ENCODE measurements at places on chromosomes 16 and 17. TPM values are rescaled to one million over a fixed set of nuclear protein-coding genes. Genes with fewer than 3 reads are reported as not detected.
A peak's percentile ranks its signal among the peaks of the same experiment; 100 is the strongest.

The MYOCD gene
- total RNA-seq = not detected

DNA sequence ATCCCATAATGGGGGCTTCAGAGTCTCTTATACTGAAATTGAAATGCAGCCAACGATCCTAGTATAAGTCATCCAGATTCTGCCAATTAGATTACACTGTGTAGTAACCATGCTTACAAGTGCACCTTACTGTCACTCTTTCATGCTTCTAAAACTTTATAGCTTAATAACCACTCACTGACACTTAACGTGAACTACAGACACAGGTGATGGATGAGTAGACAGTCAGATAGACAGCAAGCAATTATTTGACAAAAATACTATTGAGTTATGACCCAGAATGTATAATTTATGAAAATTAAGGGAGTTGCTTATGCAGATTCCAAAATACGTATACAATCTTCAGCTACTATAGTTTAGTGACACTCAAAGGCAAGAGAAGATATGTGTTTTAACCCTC is 6.3 kb downstream of the CDH8 start:
- H3K36me3 ChIP-seq = no peaks in the 10 kb centered on the region
- H3K4me1 ChIP-seq = no peaks in the 10 kb centered on the region
- H3K27ac ChIP-seq = no peak overlapping the region
- H3K27me3 ChIP-seq = no peaks in the 10 kb centered on the region
- H3K4me3 ChIP-seq = no peak overlapping the region

The CIBAR2 gene
- total RNA-seq = not detected

DNA sequence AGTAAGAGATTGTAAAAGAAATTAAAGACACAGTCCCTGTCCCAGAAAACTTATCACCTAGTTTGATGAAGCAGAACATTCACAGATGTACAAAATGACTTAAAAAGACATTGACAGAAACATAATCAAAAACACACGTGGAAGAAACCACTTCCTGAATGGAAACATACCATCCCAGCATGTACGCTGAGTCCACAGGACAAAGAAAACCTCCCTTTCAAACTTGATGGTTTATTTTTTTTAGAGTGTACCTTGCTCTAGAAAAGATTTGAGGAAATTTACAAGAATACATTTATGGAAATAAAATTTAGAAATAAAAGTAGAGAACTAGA is 140.9 kb downstream of the PMP22 start:
- no peaks in the 10 kb centered on the region for H3K36me3 ChIP-seq
- no peak overlapping the region for H3K27ac ChIP-seq
- no peak overlapping the region for H3K4me3 ChIP-seq
- no peaks in the 10 kb centered on the region for H3K4me1 ChIP-seq

DNA sequence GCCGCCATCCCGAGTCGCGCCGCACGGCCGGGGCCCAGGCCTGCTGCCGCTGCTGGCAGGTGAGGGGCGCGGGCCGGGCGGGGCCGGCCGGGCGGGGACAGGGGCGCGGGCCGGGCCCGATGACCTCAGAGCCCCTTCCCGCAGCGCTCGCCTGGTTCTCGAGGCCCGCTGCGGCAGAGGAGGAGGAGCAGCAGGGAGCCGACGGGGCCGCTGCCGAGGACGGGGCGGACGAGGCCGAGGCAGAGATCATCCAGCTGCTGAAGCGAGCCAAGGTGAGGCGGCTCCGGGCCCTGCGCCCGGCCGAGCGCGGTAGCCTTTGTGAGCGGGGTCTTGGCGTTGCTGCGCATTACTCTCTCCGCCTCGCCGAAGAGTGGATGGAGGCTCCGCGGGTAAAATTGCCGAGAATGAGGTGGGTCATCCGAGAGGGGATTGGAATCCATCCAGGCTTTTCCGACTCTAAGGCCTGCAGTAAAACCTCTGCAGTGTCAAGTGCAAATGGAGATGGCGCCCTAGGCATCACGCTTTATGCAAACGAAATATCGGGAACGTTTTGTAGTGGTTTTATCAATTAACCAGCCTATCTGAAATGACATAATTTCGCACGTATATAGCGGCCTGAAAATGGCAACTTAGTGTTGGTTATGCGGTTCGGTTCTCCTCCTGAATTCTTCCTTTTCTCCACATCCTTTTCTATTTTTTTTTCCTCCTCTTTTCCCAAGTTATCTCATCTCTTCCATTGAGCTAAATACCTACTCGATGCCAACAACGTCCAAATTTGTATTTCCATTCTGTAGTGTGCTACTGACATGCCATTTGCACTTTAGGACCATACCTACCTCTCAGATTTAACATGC is 577 bp downstream of the TTC19 start:
- H3K4me1 ChIP-seq = peaks cover 34% of the 10 kb centered on the region
- peak overlapping the region; percentile 86 for H3K27ac ChIP-seq
- DNase-seq = no peak
- peaks cover 46% of the 10 kb centered on the region for H3K36me3 ChIP-seq
- H3K4me3 ChIP-seq = peak overlapping the region; percentile 88

- no peak for DNase-seq
- H3K27me3 ChIP-seq = no peaks in the 10 kb centered on the region
- no peak overlapping the region for H3K27ac ChIP-seq
- peaks cover 6% of the 10 kb centered on the region for H3K36me3 ChIP-seq
- H3K4me3 ChIP-seq = no peak overlapping the region
- peaks cover 19% of the 10 kb centered on the region for H3K4me1 ChIP-seq
Observed at GRCh38 chr16:72925631-72925979, 122.3 kb downstream of the ZFHX3 start.

- peaks cover 13% of the 10 kb centered on the region for H3K4me1 ChIP-seq
- DNase-seq = peak; percentile 25
- peaks cover 26% of the 10 kb centered on the region for H3K36me3 ChIP-seq
Observed at GRCh38 chr16:14672403-14672971, 21.6 kb downstream of the PLA2G10 start.

GRCh38 chr17:17785407-17785806 is 51.4 kb downstream of the SREBF1 start:
- H3K4me3 ChIP-seq = no peak overlapping the region
- DNase-seq = no peak
- no peaks in the 10 kb centered on the region for H3K36me3 ChIP-seq
- no peak overlapping the region for H3K27ac ChIP-seq

Data from activated CD4-positive, alpha-beta memory T cell treated with anti-CD3 and anti-CD28 coated beads, Interleukin-2, amount 10 ng/mL, durations not matched to agents 7 days and 5 days (primary cell).